T-cell (primary cell): ENCODE measurements at places on chromosomes 3 and 15.

GRCh38 chr3:116586285-116586944 lies 123.2 kb upstream of the TUSC7 start:
- no peak for DNase-seq

- DNase-seq, result no peak
These were observed 12.2 kb downstream of the NT5DC2 start for GRCh38 chr3:52521488-52521824.

- no peak for DNase-seq
These were observed 869.0 kb downstream of the AGBL1 start for GRCh38 chr15:86948719-86949118.

DNA sequence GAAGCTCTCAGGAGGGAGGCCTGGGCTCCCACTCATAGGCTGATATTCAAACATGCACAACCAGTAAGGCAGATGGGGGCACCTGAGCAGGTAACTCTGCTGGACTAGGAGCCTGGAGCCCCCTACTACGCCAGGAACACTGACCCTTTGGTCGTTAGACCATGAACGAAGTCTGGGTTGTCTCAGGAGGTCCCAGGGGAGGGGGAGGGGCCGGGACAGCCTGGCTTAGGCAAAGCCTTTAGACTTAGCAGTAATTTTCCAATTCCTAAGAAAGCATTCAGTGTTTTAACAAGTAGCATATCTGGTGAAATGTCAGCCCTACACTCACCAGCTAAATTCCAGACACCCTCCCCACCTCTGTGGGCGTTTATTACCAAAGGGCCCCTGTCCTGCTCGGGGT lies 67.4 kb upstream of the ST8SIA2 start:
- DNase-seq, result no peak

DNA sequence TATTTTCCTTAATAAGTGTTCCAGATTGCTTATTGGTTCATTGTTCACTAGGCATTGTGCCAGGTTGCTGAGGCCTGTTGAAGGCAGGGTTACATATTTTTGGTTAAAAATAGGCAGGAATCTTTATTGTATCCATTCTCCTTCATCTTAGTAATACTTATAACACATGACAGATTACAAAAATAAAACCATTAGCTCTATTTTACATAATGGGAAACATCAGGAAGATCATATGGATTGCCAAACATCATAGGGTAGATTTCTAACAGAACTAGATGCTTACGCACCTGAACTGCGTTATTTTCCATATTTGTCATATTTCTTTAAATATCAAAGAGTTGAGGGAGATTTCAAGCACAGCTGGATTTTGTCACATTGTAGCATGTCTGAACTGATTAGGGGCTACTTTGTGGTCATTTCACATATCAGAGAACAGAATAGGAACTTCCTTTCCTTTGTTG lies 462.9 kb upstream of the SGO1 start:
- no peak for DNase-seq
